Effector memory CD4-positive, alpha-beta T cell (primary cell): ENCODE measurements at places on chromosomes 5 and 9.
A peak's percentile ranks its signal among the peaks of the same experiment; 100 is the strongest.

DNA sequence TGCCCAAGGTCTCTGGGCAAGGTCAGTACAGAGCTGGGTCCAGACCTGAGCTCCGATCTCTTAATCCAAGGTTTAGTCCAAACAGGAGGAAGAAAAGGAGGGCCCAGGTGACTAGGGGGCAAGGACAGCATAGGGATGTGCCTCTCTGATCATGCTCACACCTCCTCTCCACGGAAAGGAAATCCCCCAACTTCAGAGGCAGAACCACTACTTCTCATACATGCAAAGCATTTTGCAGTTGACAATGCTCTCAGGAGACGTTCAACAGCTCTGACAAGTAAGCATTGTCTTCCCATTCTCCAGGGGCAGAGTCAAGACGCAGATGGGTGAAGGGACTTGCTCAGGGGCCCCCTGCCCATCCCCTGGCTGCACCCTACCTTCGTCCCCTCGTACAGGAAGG lies 8.7 kb upstream of the CORO2A start:
- H3K4me3 ChIP-seq, result no peak overlapping the region
- no peak overlapping the region for H3K27ac ChIP-seq
- no peaks in the 10 kb centered on the region for H3K36me3 ChIP-seq
- H3K4me1 ChIP-seq, result no peaks in the 10 kb centered on the region
- no peaks in the 10 kb centered on the region for H3K27me3 ChIP-seq

GRCh38 chr5:130705368-130705767 lies 459.7 kb downstream of the HINT1 start:
- no peaks in the 10 kb centered on the region for H3K27me3 ChIP-seq
- no peak overlapping the region for H3K4me3 ChIP-seq
- H3K4me1 ChIP-seq, result no peaks in the 10 kb centered on the region
- no peaks in the 10 kb centered on the region for H3K36me3 ChIP-seq
- DNase-seq, result no peak

DNA sequence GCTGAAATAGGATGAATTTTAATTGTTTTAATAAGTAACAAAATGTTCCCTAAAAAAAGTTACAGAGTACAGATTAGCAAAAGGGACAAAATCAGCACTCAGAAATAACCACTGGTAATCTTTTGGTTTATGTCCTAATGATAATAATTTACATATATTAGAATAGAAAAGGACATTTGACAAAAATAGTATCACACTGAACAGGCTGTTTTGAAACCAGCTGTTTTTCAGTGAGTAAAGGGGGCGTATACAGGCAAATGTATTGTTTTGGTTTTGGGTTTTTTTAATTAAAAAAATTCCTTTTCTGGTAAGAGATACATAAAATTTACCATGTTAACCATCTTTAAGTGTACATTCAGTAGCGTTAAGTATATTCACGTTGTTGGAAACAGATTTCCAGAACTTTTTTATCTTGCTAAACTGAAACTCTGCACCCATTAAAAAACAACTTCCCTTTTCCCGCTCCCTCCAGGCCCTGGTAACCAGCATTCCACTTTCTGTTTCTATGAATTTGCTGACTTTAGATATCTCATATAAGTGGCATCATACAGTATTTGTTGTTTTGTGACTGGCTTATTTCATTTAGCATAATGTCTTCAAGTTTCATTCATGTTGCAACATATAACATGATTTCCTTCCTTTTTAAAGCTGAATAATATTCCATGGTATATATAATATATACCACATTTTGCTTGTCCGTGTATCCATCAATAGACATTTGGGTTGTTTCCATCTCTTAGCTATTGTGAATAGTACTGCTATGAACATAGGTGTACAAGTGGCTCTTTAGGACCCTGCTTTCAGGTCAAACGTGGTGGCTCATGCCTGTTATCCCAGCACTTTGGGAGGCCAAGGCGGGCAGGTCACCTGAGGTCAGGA lies 20.6 kb upstream of the LARP1 start:
- no peak overlapping the region for H3K4me3 ChIP-seq
- no peaks in the 10 kb centered on the region for H3K4me1 ChIP-seq
- DNase-seq, result no peak
- H3K27ac ChIP-seq, result no peak overlapping the region
- H3K36me3 ChIP-seq, result no peaks in the 10 kb centered on the region

DNA sequence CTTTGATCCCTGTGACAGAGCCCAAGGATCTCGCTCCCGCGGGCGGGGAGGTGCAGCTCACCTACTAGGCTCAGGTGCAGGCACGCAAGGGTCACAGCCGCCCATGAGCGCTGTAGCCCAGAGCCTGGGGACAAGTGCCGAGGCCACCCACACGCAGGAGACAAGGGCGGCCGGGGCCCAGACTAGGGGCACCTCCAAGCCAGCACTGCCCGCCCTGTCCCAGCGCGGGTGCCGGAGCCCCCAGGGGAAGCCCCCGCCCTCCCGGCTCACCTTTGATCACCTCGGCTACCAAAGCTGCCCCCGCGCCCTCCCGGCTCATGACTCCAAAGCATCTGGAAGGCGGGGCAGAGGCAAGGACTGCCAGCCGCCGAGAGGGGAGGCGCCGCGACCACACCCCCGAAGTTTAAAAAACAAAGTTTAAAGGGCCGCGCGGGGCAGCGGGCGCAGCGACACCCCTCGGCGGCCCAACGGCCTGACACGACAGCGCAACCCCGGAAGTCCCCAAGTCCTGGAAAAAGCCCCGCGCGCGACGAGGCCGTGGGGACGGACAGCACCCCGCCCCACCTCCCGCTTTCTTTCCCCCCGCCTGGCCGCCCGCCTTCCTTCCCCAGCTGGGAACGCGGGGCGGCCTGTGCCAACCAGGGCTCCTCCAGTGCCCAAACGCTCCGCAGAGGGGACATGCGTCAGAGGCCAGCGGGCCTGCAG lies 53.0 kb downstream of the CDC14B start:
- peaks cover 11% of the 10 kb centered on the region for H3K4me1 ChIP-seq
- DNase-seq, result peak; percentile 72
- H3K36me3 ChIP-seq, result no peaks in the 10 kb centered on the region
- H3K27me3 ChIP-seq, result no peaks in the 10 kb centered on the region

- H3K27me3 ChIP-seq, result no peaks in the 10 kb centered on the region
- H3K4me3 ChIP-seq, result no peak overlapping the region
- no peak for DNase-seq
- no peak overlapping the region for H3K27ac ChIP-seq
Observed at GRCh38 chr5:109141222-109142200, 268.3 kb downstream of the PJA2 start.

GRCh38 chr5:38382898-38383297 lies 124.5 kb downstream of the EGFLAM start:
- no peaks in the 10 kb centered on the region for H3K4me1 ChIP-seq
- H3K27ac ChIP-seq, result no peak overlapping the region
- H3K27me3 ChIP-seq, result peaks cover 6% of the 10 kb centered on the region

DNA sequence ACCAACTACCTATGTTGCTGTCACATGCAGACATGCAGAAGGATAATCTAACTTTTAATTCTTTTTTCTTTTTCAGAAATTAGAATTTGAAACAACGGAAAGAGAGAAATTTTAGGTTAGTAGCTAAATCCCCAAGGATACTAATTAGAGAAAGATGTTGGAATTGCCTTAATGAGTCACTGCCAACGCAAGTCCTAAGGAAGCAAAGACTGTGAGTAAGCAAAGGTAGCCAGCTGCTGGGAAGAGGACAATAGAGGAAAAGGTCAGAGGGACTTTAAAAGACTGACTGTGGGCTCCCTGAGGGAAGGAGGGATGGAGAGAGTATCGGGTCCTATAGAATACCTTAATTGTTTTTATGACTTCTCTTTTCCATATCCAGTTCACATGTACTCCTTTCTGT lies 461.9 kb upstream of the PAPPA start:
- no peaks in the 10 kb centered on the region for H3K36me3 ChIP-seq
- no peaks in the 10 kb centered on the region for H3K27me3 ChIP-seq
- DNase-seq, result no peak
- no peaks in the 10 kb centered on the region for H3K4me1 ChIP-seq

- no peaks in the 10 kb centered on the region for H3K36me3 ChIP-seq
- H3K4me1 ChIP-seq, result peaks cover 31% of the 10 kb centered on the region
- no peak for DNase-seq
- no peaks in the 10 kb centered on the region for H3K27me3 ChIP-seq
Observed at GRCh38 chr5:67190861-67191260, 5.7 kb downstream of the CD180 start.
